ENCODE measurements at places on chromosomes 7 and 10.

DNA sequence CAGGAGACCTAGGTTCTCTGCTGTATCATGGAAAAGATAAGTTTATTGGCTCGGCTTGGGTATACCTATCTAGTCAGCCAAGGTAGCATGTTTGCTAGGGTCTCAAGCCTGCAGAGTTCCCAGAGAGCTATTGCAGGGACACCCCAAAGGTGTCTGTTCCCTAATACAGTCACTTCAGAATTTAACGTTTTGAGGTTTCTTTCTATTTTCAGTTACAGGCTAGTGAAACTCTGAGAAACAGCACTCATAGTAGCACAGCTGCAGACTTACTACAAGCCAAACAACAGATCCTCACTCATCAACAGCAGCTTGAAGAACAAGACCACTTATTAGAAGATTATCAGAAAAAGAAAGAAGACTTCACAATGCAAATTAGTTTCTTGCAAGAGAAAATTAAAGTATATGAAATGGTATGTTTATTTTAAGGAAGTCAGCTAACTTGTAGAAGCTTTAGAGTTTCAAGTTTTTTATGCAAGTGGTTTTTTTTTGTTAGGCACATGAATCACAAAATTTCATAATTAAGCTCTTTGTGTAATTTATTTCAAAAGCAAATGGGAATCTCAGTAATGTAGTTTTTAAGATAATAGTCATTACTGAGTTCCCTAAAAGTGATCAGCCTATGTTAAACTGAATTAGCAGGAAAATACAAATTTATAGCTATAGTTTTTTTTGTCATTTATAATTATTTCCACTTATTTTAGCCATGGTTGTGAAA lies 54.9 kb downstream of the AKAP9 start:
- DNase-seq, result no peak

GRCh38 chr7:77887567-77887966 lies 89.0 kb downstream of the PHTF2 start:
- DNase-seq, result no peak

- no peak for DNase-seq
Observed at GRCh38 chr10:4914213-4914850, 48.9 kb upstream of the AKR1C1 start.

- DNase-seq, result no peak
Observed at GRCh38 chr10:75012471-75012870, 99.0 kb upstream of the SAMD8 start.

DNA sequence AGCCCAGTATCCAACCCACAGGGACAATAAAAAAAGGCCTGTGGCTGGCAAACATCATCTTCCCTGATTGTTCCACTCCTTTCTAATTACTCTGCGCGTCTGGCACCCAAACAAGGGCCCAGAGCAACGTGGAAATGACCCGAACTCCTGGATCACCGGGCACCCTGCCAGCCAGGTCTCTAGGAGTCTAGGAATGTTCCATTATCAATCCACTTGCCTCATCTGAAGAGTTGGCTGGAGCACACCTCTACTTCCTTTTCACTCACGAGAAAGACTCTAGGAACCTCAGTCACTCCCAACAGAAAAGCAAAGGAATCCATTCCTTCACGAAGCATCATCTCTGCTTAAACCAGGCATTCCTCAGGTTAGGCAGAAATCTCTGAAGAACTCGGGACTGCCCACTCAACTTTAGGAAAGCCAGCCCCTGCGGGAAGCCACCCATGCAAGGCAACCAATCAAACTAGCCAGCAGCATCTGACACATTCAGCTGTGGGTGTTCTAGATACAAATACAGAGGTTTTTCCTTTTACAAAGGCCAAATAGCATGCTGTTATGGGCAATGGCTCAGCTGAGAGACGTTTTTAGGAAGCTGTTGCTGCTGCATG lies 37.7 kb downstream of the ATXN7L1 start:
- no peak for DNase-seq

DNA sequence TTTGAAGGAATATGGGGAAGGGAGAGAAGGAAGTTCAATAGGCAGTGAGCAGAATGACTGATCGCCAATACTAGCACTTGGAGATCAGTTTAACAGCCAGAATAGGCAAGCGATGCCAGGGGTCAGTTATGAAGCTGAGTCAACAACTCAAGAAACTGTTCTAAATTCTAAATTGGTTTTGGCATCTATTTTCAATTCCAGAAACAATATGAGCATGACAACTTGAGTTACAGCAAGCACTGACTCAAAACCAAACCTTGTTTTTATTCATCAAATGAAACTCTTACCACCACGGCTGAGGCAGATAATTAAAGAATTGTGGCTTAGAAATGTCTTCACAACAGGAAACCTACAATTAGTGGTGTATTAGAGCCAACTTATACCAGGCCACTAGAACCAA lies 180.5 kb upstream of the ASAH2 start:
- no peak for DNase-seq

GRCh38 chr10:112792487-112793201 lies 157.4 kb upstream of the TCF7L2 start:
- DNase-seq, result no peak

DNA sequence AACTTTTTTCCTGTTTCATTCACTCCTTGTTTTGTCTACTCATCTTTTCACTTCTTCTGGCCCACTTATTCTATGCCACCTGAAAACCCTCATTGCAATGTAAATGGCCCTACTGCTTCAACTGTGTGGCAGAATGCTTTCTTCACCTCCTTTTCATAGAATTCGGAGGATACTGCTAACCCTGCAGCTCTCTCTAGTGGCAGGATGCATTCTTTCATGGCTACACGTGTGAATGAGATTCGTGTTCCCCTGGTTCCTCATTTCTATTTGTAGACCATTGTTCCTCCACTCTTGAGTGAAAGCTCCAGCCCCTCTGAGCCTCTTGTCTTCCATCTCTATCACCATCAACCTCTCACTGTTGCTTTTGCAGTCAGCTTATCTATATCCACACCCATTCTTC lies 20.9 kb upstream of the CYP26C1 start:
- no peak for DNase-seq

- no peak for DNase-seq
Observed at GRCh38 chr10:96691761-96692160, 28.6 kb downstream of the PIK3AP1 start.

GRCh38 chr7:123612024-123612423 lies 10.4 kb downstream of the ASB15 start:
- DNase-seq, result no peak

- DNase-seq, result no peak
Observed at GRCh38 chr7:103073989-103074518, 542 bp downstream of the FBXL13 start.

DNA sequence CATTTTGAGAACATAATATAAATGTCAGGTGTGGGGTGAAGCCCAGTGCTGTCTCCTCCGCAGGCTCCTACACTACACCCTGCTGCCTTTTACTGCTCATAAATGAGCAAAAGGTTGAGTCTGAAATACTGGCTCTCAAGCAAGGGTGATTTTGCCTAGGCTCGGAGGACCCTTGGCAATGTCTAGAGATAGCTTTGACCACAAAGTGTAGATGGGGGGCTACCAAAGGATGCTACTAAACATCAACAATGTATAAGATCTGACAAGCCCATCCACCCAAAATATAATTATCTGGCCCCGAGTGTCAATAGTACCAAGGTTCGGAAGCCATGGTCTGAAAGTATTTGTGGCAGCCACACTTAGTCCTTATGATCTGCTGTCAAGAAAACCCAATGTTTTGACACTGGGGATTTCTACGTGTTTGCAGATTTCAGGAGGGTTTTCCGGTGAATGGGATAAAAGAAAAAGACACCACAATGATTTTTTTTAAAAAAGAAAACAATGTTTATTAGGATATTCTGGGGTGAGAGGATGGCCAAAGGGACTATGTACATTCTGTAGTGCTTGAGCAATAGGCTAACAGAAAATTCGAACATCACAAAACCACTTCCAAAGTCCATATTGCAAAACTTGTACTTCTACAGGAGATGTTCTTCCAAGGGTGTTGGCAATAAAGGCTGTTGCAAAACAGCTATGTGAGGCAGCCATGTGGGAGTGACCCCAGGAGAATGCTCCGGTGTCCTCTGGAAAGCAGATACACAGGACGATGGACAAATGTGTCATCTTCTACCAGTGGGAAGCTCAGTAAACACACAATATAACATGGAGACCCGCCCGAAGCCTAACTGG lies 216.3 kb downstream of the GFRA1 start:
- peak; percentile 89 for DNase-seq

DNA sequence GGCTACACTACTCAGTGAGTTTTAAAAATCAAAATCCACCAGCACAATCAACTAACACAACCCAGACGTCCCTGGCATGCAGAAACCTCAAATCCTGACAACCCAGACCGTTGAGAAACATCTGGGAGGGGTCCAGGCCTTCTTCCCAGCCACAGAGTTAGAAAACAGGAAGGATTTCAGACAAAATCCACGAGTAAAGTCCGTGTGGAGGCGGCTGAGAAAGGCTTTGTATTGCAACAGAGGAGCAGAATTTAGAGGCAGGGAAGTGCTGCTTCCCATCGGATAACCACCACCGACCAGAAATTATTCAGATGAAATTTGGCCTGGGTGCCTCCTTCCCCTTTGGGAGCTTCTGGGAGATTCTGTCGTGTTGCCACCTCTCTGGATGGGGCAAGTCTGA lies 61.5 kb downstream of the TNS3 start:
- DNase-seq, result peak; percentile 76

GRCh38 chr10:23702977-23703414 lies 264.1 kb downstream of the OTUD1 start:
- DNase-seq, result peak; percentile 56

- DNase-seq, result no peak
Observed at GRCh38 chr10:74034301-74034700, 36.4 kb downstream of the VCL start.

- no peak for DNase-seq
Observed at GRCh38 chr7:53113424-53113823, 78.0 kb downstream of the POM121L12 start.

- no peak for DNase-seq
Observed at GRCh38 chr7:33870120-33870519, 35.2 kb upstream of the BMPER start.

DNA sequence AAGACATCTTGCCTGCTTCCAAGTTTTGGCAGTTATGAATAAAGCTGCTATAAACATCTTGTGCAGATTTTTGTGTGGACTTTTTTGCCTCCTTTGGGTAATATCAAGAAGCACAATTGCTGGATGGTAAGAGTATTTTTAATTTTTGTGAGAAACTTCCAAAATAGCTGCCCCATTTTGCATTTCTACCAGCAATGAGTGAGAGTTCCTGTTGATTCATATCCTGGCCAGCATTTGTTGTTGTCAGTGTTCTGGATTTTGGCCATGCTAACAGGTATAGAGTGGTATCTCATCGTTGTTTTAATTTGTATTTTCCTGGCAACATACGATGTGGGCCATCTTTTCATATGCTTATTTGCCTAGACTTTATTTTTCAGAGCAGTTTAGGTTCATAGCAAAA lies 53.9 kb downstream of the BTAF1 start:
- DNase-seq, result no peak

GRCh38 chr10:17751781-17752445 lies at the start of gene TMEM236:
TSS of gene TMEM236 (plus strand) at chr10:17752201. CDS start at chr10:17752296, 95 bp downstream.
- DNase-seq, result no peak

DNA sequence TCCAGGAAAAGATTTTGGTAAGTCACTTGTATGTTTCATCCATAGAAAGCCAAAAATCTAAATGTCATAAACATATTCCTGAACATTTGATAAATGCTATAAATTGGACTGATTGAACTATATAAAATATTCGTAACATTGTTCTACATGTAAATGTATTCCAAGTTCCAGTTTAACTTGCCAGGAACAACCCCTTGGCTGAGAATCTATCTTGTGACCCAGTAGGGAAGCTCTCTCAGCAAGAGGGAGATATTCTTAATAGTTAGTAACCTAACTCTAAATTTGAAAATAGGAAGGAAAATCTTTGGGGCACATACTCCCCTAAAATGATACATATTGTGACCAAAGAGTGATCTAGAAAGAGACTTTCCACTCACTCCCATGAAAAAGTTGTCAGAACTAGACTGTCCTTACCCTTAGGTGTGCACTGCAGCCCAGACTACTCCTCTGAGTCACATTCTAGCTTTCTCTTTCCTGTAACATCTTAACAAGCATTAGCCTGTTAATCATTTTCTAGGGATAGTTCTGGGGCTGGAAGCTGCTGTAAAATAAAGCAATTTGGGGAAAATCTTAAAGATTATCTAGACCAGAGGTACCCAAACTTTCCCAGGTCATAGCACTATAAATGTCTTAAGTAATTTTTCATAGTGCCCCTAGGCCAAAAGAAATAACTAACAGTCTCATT lies 73.7 kb upstream of the SKAP2 start:
- DNase-seq, result no peak

GRCh38 chr10:133487085-133487484 lies 33.3 kb downstream of the SCART1 start:
- DNase-seq, result no peak

GRCh38 chr10:31756101-31756728 lies 172.4 kb downstream of the ARHGAP12 start:
- DNase-seq, result no peak

- no peak for DNase-seq
Observed at GRCh38 chr7:31175672-31176071, 123.6 kb downstream of the ADCYAP1R1 start.

DNA sequence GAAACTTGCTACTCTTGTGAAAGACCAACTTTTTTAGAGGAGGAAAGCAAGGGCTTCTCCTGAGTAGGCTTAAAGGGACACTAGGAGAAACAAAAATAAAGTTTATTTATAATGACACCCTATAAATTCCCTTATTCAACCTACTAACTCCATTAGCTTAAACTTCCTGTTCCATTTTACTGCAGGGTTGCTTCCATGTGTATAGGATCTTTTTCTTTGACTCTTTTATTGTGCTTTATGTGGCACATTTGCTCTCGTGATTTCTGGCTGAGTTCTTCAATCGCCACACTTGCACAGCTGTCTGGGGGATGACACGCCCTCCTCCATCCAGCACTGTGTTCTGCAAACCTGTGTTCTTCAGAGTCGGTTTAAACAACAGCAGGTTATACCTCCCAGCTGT lies 225.7 kb upstream of the NPVF start:
- DNase-seq, result no peak

DNA sequence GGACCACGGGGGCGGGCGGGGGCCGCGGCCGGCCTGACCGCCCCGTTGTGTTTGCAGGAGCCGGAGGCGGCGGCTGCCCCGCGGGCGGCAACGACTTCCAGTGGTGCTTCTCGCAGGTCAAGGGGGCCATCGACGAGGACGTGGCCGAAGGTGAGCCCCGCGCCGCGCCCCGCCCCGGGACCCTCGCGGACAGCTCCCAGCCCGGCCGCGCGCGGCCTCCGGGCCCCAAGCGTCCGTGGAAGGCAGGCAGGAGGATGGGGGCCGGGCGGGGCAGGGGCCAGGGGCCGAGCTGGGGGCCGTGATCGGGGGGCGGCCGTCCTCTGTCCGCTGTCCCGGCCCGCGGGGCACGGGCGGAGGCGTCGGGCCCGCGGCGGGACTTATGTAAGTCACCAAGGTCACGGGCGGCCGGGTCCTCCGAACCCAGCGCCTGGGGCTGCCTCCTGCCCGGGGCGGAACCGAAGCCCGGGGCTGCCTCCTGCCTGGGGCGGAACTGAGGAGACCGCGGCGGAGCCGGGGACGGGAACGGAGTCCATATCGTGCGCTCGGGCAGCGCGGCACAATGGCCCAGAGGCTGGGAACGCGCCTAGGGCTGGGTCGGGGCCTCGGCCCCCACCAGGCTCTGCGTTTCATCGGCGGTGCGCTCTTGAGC lies 497 bp downstream of the PPP2R2D start:
- DNase-seq, result peak; percentile 74
